ENCODE measurements at places on chromosomes 5 and 9. TPM values are rescaled to one million over a fixed set of nuclear protein-coding genes. Genes with fewer than 3 reads are reported as not detected.

Gene IL13
- total RNA-seq = not detected

Gene DMRT3
- not detected for total RNA-seq

- H3K4me3 ChIP-seq = peak overlapping the region; percentile 7
- H3K36me3 ChIP-seq = no peaks in the 10 kb centered on the region
- DNase-seq = no peak
- peaks cover 45% of the 10 kb centered on the region for H3K4me1 ChIP-seq
- H3K27ac ChIP-seq = peak overlapping the region; percentile 45
These were observed 61.7 kb downstream of the TRIO start for GRCh38 chr5:14204785-14205321.

GRCh38 chr9:14899042-14899814 is 11.0 kb downstream of the FREM1 start:
- H3K27me3 ChIP-seq = no peaks in the 10 kb centered on the region
- peak overlapping the region; percentile 35 for H3K27ac ChIP-seq
- H3K36me3 ChIP-seq = no peaks in the 10 kb centered on the region
- no peak for DNase-seq
- no peaks in the 10 kb centered on the region for H3K4me1 ChIP-seq
